ENCODE measurements at places on chromosomes 6 and 20.

GRCh38 chr20:58168843-58169242 is 59.6 kb downstream of the ANKRD60 start:
- no peak for DNase-seq

GRCh38 chr20:50892394-50892793 is 38.8 kb downstream of the ADNP start:
- no peak for DNase-seq

GRCh38 chr6:141498977-141499376 is 633.7 kb upstream of the GJE1 start:
- DNase-seq = no peak

DNA sequence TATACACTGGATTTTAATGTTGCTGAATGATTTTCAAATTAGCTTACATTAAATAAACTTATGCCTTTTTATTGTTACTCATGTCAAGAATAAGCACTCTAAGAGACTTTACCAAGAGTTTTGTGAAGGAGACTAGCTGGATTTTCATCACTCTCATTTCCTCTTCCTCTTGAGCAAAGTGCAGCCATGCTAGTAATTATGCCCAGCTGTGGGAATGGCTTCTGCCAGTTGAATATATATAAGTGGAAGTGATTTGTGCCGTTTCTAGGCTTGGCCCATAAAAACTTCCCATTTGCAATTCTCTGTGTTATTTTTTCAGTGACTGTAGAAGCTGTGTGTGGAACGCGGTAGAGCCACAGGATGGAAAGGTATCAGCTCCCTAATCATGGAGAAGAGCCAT is 255.8 kb downstream of the HDGFL1 start:
- DNase-seq = no peak

DNA sequence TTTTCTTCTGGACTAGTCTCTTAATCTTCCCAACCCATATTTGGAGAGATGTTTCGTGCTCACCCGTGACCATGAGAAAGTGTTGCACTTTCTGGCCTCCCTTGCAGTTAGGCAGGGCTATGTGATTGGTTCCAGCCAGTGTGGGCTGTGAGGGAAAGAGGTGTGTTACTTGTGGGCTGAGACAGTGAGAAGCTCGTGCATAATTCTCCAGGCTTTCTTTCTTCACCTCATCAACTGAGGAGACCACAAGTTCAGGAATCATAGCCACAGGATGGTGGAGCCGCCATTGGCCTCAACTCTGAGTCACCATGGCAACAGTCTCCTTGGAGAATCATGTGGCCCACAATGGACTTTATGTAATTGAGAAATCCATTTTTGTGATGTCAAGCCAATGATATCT is 57.5 kb upstream of the FUCA2 start:
- DNase-seq = no peak

DNA sequence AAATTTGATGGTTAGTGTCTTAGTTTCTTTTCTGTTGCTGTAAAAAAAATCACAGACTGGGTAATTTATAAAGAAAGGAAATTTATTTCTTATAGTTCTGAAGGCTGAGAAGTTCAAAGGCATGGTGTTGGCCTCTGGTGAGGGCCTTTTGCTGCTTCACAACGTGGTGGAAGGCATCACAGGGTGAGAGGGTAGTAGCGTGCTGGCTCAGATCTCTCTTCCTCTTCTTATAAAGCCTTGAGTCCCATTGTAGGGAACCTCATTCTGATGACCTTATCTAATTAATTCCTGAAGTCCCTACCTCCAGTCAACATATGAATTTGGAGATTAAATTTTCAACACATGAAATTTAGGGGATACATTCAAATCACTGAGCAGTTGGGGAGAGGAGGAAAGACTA is 62.0 kb downstream of the ARID1B start:
- no peak for DNase-seq

DNA sequence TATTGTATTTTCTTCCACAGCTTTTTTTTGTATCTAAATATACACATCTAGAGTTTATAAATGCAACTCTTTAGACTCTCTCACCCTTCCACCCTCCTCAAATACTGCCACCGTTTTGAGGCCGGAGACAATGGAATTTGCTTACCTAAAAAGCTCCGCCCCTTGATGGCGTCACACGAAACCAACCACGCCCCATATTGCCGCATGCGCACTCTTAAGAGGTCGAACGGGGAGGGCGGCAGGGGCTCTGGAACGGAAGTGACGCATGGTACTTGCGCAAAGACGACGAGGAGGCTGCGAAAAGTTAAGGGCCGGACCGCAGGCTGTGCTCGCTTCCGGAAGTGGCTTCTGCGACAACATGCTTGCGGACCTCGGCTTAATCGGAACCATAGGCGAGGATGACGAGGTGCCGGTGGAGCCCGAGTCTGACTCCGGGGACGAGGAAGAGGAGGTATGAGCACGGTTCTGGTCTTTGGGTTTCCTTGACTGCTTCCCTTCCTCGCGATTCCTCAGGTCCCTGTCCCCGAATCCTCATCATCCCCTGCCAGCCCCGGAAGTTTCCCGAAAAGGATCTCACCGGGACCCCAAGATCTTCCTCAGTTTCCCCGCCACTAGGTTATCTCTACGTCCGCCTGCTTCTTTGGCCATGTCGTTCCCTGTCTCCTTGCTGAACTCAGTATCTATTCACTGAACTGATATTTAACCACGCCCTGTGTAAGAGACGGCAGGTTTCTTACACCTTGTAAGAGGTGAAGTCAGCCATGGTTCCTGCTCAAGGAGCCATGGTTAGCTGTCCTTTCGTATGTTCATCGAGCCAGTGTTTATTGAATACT is at the start of gene DDX27:
TSS of gene DDX27 (plus strand) at position 326 of the 833 bp plus-strand sequence. CDS start at position 359, 33 bp downstream.
- DNase-seq = peak; percentile 92

DNA sequence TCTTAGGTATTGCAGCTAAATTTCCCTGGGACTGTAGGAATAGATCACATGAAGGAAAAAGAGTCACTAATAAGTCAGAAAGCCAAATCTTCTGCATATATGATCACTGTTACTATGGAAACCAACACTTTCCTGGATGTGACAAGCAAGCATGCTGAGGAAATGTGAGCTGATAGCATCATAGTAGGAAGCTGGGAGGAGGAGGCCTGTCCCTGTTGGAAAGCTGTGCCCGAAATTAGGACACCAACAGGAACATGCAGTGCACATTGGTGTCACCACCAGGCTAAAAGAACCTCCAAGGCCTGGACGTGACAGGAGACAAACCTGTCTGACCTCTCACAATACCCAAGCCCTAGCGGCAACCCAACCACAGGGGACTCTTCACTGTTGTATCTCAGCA is 181.9 kb upstream of the PCSK2 start:
- DNase-seq = no peak

GRCh38 chr6:44892579-44892978 is 435.6 kb upstream of the RUNX2 start:
- no peak for DNase-seq

- no peak for DNase-seq
Observed at GRCh38 chr6:148351309-148351708, 8.7 kb downstream of the SASH1 start.

DNA sequence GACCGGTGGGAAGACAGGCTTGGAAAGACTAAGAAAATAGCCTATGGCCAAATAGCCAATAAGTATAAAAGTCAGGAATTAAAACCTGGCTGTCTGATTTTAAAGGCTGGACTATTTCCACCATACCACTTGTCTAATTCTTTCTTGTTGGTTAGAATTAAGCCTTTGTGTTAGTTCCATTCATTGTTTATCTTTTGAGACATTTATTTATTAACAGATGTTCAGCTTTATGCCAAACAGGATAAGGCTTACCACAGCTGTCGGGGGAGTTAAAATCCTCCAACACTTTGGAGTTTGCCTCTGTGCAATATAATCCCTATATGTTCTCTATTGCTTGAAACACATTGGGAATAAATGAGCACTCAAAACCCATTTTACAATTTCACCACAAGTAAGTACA is 208.3 kb downstream of the TMEM200A start:
- no peak for DNase-seq

DNA sequence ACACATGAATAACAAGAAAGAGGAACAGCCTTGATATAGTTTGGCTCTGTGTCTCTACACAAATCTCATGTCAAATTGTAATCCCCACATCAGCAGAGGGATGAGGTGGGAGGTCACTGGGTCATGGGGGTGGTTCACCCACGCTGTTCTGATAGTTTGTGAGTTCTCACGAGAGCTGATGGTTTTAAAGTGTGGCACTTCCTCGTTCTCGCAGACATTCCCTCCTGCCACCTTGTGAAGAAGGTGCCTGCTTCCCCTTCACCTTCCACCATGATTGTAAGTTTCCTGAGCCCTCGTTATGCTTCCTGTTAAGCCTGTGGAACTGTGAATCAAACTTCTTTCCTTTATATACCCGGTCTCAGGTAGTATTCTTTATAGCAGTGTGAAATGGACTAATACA is 13.1 kb downstream of the SRPK1 start:
- no peak for DNase-seq

GRCh38 chr20:46963196-46963529 is 68.5 kb downstream of the EYA2 start:
- DNase-seq = no peak

DNA sequence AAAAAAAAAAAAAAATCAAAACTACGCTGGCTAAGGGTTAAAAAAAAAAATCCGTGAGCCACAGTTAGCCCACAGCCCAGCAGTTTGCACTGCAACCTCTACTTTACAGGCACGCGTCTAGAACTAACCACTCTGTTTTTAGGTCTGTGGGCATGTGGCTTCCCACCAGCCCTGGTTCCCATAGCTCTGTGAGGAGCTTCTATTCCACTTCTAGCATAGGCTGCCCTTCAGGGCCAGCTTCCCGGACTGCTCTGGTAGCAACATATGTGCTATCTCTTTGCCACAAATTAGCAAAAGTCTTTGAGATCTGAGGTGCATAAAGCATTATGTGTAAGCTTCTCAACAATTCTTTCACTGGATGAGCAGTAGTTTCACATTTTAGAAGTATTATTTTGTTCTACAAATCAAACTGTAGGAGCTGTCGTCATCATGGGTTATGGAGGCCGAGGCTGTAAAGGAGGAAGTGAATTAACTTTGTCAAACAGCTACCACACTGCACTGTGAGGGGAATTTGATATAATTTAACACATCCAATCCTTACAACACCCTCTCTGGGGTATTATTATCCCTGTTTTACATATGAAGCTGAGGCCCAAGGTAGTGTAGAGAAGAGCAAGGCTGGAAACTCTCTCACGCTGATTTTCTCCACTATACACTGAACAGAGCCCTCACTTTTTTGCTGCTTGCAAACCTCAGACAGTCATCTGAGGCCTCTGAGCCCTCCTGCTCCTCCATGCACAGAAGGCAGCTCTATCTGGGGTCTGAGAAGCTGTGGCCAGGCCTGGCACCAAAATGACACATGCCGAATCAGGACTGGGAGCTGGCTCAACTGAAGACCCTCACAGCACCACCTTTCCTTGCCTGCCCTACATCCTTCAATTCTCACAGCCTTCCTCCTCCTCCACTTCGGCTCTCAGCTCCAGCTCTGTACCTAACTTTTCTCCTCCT is 35.4 kb downstream of the MAN1A1 start:
- no peak for DNase-seq

DNA sequence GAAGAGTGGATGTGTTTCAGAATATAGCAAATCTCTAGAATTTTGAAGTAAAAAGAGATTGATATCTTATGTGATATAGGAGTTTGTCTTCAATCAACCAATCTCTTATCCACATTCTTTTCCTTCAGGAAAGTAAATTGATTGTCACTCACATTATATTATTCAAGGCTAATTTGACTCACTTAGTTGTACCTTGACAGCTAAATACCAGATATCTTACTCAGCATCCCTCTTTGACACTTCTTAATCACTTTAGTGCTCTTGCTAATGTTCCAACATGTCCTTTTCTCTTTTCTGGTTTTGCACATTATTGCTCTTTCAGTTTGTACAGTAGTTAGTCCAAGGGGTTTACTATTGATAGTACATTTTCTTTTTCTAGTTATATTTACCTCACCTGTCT is 286.9 kb upstream of the PTCHD4 start:
- DNase-seq = no peak

DNA sequence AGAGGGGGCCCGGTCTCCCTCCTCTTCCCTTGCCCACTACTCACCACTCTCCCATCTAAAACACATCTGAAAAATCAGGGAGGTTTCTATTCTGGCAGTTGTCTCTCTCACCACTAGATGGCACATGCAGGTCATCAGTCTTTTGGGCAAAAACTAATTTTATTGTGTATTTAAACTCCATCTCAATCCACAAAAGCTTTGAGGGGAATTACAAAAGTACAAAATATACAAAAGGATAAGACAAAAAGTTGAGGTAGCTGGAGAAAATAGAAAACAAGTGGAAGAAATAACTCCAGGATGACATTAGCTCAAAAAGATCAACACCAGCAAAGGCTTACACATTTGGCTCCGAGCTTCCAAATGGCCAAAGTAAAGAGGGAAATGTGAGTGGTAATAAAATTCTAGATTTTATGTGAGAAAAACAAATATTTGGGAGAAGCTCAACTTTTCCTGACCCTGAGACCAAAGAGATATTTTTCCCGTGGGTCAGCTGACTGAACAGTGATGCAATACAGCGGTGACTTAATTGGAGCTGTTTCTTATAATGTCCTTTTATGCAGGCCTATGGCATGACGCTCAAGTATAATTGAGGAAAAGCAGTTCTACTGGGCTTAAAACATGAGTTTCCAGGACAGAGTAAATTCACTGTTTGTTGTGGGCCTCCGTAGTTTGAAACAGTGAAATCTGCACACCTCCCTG is 79.8 kb upstream of the CHD6 start:
- DNase-seq = no peak

GRCh38 chr6:93790981-93791380 is 371.6 kb upstream of the EPHA7 start:
- DNase-seq = no peak

- no peak for DNase-seq
Observed at GRCh38 chr20:23315099-23315498, 35.5 kb upstream of the NXT1 start.

DNA sequence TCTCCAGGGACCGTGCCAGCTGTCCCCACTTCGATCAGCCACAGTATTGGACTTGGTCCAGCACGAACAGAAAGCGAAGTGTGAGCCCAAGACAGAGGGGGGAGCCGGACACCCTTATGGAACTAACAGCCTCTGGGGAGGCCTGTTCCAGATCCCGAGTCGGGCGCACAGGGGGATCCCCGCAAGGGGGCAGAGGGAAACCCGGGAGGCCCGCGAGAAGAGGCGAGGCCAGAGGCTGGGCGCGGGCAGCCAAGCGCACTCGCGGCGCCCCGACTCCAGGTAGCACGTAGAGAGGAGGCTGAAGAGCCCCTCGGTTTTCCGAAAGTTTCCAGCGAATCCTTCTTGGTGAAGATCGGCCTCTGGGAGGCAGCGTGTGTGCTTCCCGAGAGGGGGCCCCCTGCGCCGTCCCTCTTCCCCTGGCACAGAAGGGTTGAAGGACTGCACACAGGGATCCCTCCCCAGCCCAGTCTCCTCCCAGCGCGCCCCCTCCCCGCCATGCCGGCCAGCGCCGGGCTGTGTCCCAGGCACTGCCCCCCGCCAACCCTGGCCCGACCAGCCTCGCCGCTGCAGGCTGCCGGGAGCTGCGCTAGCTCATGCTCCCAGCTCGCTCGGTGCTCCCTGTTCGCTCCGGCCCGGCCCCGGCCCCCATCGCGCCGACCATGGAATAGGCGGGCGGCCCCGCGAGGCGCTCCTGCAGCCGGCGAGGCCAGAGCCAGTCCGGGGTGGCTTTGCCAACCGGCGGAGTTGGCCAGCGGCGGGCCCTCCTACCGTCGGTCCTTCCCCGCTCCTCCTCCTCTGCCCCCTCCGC is 577 bp upstream of the SLC24A3 start:
- DNase-seq = no peak

GRCh38 chr6:89028774-89029173 is 51.8 kb upstream of the PNRC1 start:
- DNase-seq = no peak
